ENCODE measurements at places on chromosomes 2 and 18.

GRCh38 chr2:178193496-178193822 lies 853 bp upstream of the OSBPL6 start:
- no peak for DNase-seq

DNA sequence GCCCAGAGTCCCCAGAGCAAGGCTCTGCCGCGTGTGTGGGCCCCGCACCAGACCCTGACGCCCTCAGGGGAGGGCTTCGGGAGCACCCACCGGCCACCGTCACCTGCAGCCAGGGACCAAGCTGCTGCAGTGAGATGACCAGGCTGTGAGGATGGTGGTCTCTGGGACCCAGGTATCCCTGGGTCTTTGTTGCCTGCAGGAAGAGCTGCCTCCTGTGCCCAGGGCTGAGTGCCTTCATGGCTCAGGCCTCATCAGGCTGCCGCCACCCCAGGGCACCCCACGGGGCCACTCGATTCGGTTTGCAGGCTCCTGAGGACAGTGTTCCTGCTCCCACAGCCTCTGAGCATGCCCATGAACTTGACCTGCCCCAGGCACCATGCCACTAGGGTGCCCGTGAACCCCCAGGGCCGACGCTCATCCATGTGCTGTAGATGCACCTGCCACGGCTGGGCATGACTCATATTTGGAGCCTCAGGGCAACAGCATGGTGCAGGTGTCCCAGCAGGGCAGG lies 109.8 kb downstream of the FAM210A start:
- DNase-seq: no peak

- DNase-seq: no peak
Observed at GRCh38 chr2:43293744-43294695, 67.6 kb upstream of the ZFP36L2 start.

DNA sequence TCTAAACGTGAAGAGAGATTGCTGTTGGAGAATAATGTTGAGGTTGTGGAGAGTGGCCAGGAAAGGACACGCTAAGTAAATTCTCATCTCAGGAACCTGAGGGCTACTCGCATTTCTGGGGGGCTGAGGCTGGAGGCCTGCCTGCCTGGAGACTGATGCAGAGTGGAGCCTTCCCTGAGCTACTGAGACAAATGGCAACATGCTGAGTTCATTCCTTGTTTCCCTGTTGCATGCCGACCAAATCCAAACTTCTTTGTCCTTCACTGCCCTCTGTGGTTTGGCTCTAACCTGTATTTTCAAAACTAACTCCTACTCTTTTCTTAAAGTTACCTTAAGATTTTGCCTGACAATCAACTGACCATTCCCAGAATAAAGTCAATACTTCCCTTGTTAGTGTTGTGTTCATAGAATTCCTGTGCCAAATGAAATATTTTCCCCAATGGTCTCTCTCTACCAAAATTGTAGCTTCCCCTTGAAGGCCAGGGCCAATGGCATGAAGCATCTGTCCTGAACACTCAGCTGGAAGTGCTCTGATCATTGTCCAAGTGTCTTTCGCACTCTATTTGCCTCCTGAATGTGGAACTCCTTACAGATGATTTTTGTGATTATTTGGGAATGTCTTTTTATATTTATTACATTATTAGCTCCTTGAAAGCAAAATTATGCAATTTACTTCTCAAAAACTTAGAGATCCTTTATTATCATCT lies 1085.6 kb downstream of the SOCS6 start:
- DNase-seq: no peak

DNA sequence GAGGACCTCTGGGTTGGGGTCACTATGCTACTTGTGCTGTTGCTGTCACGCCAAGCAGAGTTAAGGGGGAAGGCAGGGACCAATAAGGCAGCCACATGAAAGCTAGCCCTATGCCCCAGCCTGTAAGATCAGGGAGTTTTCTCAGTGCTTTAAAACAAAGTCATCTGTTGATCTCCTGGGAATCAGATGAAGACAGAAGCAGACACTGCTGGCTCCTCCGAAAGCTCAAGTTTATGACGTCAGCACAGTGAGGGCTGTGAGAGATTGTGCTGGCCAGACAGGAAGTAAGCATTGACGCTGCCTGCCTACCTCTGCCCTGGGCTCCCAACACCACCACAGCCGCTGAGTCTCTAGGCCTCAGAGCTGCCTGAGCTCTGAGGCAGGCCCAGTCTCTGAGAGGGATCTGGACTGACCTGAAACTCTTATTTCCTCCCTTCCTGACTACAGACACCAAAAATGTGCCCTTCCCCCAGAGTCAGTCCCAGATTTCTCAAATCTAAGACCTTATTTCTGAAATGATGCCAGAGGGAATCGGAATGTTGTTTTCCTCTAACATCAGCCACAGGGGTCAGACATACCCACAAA lies 118.1 kb upstream of the EPAS1 start:
- no peak for DNase-seq

DNA sequence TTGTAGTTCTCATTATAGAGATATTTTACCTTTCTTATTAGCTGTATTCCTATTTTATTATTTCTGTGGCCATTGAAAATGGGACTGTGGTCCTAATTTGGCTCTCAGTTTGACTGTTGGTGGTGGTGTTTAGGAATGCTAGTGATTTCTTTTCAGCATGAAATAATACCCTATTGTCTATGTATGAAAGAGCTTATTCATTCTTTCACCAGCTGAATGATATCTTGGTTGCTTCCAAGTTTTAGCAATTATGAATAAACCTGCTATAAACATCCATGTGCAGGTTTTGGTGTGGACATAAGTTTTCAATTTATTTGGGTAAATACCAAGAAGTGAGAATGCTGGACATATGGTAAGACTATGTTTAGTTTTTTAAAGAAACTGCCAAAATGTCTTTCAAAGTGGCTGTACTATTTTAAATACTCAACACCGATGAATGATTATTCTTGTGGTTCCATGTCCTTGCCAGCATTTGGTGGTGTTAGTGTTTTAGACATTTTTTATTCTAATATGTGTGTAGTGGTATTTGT lies 501.6 kb upstream of the GYPC start:
- no peak for DNase-seq

DNA sequence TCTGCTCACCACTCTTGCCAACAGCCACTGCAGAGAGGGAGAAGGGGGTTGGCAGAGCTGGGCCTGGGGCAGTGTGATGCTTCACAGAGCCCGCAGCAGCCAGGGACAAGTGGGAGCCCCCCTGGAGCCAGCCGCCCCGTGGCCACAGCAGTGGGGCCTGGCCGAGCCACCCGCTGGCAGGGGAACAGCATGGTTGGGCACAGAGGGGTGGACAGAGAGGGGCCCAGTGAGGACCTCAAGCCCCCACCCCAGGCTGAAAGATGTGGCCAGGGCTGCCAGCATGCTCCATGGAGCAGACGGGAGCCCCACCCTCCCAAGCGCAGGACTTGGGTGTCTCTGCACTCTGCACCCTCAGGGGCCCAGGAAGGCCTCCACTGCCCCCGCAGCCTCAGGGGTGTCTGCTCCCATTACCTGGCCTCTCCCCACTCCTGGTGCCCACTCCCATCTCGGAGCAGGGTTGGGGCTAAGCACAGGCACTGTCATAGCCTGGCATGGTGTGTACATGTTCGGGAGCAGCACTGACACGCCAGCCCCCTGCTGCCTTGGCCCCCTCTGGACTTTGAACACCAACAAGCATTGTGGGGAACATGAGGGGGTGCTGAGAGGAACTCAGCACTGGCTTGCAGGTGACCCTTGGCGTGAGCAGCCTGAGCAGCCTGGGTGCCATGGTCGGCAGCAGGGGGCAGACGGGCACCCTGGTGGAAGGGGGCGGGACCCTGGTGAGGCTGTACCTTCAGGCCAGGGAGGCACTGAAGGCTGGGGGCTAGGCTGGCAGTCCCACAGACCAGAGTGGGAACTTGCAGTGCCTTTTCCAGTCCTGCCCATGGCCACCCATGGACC lies 279.6 kb upstream of the CYP26B1 start:
- no peak for DNase-seq

- DNase-seq: no peak
Observed at GRCh38 chr18:31825772-31826171, 65.1 kb upstream of the SLC25A52 start.

GRCh38 chr2:192471982-192472381 lies 277.2 kb upstream of the TMEFF2 start:
- no peak for DNase-seq

DNA sequence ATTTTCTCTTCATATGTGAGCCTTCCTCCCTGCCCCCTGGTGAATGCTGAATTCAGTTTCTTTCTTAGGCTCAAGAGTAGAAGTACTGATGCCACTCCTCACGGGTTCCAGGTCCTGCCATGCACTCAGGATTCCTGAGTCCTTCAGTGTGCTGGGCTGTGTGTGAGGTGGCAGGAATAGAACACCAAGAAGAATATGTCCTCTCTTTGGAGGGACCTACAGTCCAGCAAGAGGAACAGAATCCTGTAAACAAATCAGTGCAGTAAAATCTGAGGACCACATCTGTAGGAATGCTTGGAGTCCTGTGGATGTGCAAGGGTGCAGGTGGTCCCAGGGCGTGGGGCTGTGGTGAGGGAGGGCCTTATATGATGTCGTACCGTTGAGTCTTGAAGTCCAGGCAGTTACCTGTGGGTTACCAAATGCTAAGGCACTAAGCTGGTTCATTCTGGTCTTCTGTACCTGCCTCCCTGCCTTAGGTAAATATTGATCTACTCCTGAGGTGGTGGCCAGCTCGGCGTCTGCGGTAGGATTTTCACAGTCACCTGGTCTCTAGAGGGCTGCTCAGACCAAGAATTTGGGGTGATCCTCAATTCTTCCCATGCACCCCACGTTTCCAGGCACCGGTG lies 5.5 kb downstream of the ASAP2 start:
- no peak for DNase-seq

DNA sequence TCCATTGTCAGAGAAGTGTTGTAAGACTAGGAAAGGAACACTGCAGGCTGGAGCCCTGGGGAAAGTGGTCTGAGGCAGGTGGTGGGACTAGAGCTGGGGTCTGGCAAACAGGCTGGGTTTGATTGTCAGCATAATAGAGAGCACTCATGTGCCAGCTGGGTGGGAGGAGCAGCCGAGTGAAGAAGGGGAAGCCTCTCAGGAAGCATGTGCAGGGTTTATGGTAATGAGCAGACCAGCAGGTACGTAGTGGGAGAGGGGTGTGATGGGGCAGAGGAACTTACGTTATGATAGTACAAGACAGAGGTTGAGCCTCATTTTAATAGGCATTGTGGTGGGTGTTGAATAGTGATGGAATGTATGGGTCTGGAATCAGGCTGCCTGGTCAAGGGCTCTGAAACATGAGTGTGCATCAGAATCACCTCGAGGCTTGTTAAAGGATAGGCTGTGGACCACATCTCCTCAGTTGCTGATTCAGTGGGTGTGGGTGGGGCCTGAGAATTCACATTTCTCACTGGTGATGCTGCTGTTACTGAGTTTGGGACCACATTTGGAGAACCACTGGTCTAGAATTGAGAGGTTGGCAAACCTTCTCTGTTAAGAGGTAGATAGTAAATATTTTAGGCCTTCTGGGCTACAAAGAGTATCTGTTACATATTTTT lies 1.7 kb upstream of the MGAT5 start:
- DNase-seq: no peak

DNA sequence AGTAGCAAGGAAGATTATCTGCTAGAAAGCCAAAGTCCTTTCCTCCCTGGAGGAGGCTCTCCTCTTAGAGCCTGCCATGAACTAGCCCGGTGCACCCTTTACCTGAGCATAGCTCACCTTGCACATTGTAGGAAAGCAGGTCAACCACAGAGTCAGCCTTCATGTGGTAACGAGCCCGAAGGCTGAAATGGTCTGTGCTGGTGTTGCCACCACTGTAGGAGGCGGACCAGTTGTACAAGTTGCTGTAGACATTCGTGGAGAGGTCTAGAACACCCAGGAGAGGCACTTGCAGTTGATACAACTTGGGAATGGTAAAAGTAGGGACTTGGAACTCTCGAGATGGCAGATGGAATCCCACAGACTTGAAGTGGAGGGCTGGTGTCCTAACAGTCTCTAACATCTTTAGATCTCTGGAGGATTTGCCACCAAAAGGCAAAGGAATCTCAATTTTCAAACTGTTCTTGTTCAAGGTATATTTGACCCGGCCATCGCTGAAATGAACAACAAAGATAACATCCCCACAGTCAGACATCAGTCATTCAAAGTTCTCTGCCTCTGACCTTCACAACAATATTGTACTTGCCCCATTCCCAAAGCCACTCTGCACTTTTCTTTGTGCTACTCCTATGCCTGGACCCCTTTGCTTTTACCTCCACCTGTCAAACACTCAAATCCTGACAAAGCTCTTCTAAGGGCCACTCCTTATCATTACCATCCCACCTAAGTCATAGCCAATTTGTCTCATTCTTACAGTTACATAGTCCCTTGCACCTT lies 30.6 kb downstream of the APOB start:
- DNase-seq: no peak

- DNase-seq: no peak
Observed at GRCh38 chr2:114488841-114489530, 46.5 kb downstream of the DPP10 start.

- no peak for DNase-seq
Observed at GRCh38 chr18:64929036-64929435, 780.1 kb upstream of the LINC00305 start.

GRCh38 chr2:28601616-28602015 lies 105.8 kb downstream of the PLB1 start:
- no peak for DNase-seq

GRCh38 chr18:64618390-64618789 lies 469.5 kb upstream of the LINC00305 start:
- no peak for DNase-seq

DNA sequence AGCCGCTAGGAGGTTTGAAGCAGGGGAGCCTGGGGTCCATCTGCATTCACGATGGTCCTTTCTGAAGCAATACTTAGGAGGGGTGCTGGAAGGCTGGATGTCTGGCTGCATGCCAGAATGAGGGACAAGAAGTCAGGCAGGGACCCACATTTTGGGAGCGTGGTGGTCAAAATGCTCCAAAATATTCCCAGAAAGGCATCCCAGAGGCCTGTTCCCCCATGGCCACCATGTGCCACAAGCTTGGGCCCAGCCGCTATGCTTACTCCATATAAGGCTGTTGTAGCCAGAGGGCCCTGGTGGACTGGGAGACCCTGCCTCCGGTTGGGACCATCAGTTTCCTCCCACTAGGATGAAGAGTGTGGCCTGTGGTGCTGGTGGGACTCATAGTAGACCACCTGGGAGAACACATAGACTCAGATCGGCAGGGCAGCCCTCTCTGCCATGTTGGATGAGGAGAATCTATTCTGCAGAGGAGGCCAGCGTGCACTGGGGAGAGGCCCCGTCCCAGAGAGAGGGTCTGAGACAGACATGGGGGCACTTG lies 3.6 kb upstream of the PROM2 start:
- DNase-seq: no peak

DNA sequence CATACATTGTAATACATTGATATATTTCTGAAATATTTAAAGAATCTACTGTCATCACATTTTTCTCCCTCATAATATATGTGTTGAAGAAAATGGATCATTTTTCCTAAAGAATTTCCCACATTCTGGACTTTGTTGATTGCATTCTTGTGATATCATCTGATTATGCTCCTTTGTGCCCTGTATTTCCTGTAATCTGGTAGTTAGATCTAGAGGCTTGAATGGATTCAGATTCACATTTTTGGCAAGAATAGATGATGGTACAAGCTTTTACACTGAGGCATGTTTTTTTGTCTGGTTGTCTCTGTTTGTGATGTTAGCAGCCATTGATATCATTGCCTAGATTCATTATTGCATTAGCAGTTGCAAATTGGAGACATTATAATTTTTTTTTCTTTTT lies 13.4 kb downstream of the UBXN2A start:
- DNase-seq: no peak

GRCh38 chr18:46426679-46427047 lies 230.4 kb downstream of the LOXHD1 start:
- DNase-seq: no peak

GRCh38 chr2:121611730-121612705 lies 37.2 kb downstream of the CLASP1 start:
- DNase-seq: no peak

GRCh38 chr2:168210216-168210894 lies 37.0 kb downstream of the STK39 start:
- DNase-seq: no peak
